Omental fat pad (tissue), 4 donors: ENCODE measurements at places on chromosomes 2 and 18. TPM values are rescaled to one million over a fixed set of nuclear protein-coding genes. Genes with fewer than 3 reads are reported as not detected.
A peak's percentile ranks its signal among the peaks of the same experiment; 100 is the strongest.

GRCh38 chr2:231359948-231360347 lies 35.6 kb upstream of the B3GNT7 start:
- no peak for DNase-seq

DCDC2C gene
- total RNA-seq = 0.31 TPM

GRCh38 chr2:207283356-207283755 lies 117.6 kb upstream of the KLF7 start:
- no peak for DNase-seq

SUCLG1 gene
- total RNA-seq = 78.7 TPM

GRCh38 chr2:55092439-55092838 lies 42.2 kb upstream of the RTN4 start:
- no peak for DNase-seq

ABCG5 gene
- not detected for total RNA-seq

- DNase-seq = no peak
Measured at GRCh38 chr2:136030406-136030805, 45.0 kb upstream of the DARS1 start.

SOX11 gene
- not detected for total RNA-seq

- DNase-seq = no peak
Measured at GRCh38 chr2:53848062-53848461, 11.7 kb downstream of the GPR75 start.

DNA sequence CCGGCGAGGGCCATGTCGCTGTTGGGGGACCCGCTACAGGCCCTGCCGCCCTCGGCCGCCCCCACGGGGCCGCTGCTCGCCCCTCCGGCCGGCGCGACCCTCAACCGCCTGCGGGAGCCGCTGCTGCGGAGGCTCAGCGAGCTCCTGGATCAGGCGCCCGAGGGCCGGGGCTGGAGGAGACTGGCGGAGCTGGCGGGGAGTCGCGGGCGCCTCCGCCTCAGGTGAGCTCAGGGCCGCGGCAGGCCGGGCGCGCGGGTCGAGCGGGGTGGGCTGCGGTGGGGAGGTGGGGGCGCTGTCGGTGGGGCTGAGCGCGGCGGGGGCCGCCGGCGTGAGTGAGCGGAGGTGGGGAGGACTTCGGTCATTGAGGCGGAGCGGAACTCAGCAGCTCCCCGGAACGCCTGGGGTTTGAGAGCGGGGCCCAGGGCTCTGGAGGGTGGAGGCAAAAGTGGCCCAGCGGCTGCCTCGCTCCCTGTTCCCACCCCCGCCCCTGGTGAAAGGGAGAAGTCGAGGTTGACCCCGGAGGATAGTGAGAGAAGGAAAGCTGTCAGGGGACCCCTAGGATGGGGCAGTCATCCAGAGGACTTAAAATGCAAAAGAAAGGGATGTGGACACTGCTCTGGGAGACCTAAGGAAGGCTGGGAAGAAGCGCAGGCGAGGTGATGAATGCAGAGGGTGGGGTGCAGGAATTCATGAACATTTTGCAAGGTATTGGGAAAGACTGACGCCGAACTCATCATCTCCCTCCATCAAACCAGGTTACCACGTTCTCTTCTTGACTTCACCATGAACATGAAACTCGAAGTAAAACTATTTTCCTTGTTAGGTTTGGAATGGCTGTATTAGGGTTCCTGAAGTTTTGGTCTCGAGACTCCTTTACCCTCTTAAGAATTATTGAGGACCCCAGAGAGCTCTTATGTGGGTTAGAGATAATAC lies 633 bp downstream of the MALT1 start:
- DNase-seq = peak; percentile 24

DNA sequence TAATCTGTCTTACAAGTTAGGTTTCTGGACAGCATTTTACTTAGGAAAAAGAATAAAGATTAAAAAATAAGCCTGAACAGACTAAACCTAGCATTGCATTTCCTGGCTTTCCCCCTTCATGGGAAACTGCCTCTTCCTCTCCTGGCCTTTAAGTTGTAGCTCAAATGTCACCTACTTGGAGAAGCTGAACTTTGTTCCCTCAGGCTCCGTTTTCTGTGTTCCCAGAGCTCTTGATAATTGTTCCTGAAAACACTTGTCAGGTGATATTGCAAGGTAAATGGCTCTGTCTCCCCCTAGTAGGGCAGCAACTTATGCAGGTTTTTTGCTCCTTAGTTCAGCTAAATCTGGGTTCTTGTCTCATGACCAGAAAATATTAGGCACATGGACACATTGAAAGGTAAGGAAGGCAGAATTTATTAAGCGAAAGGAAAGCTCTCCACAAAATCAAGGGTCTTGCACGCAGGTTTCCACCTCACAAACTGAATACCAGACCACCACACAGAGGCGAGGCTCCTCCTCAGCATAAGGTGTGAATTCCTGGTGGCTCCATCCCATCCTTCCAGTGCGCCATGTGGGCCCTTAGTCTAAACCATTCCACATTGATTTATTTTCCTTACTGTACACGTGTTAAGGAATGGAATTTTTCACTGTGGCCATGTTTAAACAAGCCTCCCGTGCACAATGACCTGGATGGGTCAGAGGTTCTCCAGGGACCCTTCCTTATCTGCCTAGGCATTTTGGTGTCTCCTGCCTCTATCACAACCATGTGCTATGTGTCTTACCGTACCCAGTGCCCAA lies 229.3 kb downstream of the HNMT start:
- DNase-seq = no peak

GRCh38 chr2:238425979-238426567 lies 654 bp upstream of the ASB1 start:
- DNase-seq = no peak

DNA sequence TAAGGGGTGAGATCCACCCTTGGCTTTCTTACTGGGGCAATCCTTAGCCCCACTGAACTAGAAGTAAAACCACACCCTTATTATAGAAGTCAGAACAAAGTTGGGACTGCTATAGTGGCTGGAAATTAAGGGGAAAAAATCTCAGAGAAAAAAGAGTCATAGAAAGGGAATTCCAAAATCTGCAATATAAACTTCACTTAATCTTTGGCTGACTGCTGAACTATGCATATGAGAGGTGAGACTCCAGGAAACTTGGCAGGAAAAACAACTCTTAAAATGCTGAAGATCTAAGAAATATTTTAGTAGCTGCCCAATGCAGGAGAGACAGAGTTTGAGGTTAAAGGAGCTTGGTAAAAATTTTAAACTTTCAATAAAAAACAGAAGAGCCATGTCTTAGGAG lies 201.8 kb upstream of the FN1 start:
- no peak for DNase-seq

GRCh38 chr2:64914735-64915509 lies 74.3 kb upstream of the SLC1A4 start:
- no peak for DNase-seq

POTEC gene
- total RNA-seq = not detected

- no peak for DNase-seq
Measured at GRCh38 chr2:74668087-74668486, 14.0 kb downstream of the SEMA4F start.

LOXHD1 gene
- 1.7 TPM for total RNA-seq

OTOF gene
- total RNA-seq = 0.06 TPM

UPP2 gene
- not detected for total RNA-seq
